ENCODE measurements at places on chromosomes 1 and 21. TPM values are rescaled to one million over a fixed set of nuclear protein-coding genes. Genes with fewer than 3 reads are reported as not detected.

The C4BPA gene
- total RNA-seq = not detected

The OR6K3 gene
- total RNA-seq = not detected

The MYOG gene
- not detected for total RNA-seq

The MYBPH gene
- total RNA-seq = not detected

The BACH1 gene
- 55.6 TPM for total RNA-seq

The VASH2 gene
- under 0.01 TPM for total RNA-seq

The S1PR1 gene
- total RNA-seq = 25.6 TPM

The AQP10 gene
- total RNA-seq = not detected

The SPATA17 gene
- not detected for total RNA-seq

The LCE6A gene
- not detected for total RNA-seq

The CELA2B gene
- total RNA-seq = not detected

DNA sequence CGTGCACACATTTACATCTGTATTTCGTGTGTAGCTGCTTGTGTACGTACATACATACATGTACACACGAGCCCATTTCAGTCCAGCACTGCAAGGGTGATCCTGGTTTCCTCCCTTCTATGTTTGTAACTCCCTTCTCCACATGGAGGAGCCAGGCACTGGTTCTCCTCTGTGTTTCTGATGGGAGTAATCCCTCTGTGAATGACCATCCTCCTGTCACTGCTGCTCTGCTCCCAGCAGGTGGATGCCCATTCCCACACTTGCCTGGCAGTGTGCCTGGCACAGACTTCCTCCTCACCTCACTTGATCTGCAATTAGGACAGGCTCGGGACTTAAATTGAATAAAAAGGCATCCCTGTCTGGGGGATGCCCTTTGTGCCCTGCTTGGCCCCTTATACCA is 37.1 kb downstream of the TRAPPC10 start:
- no peak for DNase-seq

- no peak for DNase-seq
Measured at GRCh38 chr1:10793129-10793651, 3.3 kb downstream of the CASZ1 start.

DNA sequence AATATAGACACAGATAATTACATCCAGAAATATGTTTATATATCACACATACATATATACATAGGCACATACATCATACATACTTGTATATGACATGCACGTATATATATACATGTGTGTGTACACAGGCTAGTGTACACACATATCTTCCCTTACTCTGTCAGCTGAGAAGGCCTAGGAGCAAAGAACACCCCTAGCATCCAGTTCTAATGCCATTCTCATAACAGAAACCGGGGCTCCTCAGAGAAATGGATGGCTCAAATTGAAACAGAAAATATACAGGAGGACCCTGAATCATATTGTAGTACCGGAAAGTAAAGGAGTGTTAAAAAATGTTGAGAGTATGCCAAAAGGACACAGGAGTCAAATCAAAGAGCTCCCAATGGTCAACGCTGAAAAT is 19.7 kb upstream of the HYI start:
- DNase-seq = no peak

- no peak for DNase-seq
Measured at GRCh38 chr1:172669011-172669410, 10.1 kb downstream of the FASLG start.

GRCh38 chr1:224733027-224733911 is 117.2 kb downstream of the CNIH3 start:
- no peak for DNase-seq

- peak; percentile 69 for DNase-seq
Measured at GRCh38 chr21:44966135-44967081, 26.6 kb downstream of the SLX9 start.

DNA sequence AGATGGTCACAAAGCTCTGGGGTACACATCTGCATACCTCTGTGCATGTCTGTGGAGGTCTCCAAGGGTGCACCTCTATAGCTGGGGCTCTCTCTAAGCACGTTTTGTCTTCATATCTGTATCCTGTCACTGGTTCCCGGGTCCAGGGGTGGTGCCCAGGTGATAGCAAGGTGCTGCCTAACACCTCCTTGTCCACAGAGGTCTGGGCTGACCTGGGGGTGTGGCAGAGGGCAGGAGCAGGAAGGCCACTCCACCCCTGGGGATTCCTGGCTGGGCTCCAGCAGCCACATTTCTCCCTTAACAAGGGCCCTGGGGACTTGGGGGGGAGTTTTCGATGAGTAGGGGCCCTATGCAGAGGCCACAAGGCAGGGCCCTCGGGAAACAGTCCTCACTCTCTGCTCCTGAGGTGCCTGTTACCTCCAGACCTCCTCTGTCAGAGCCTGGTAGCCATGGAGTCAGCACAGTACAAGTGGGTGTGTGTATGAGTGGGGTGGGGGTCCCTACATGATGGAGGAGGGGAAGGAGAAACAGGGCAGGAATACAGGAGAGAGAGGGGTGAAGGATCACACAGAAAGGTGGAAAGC is 7.0 kb upstream of the CDCP2 start:
- no peak for DNase-seq

DNA sequence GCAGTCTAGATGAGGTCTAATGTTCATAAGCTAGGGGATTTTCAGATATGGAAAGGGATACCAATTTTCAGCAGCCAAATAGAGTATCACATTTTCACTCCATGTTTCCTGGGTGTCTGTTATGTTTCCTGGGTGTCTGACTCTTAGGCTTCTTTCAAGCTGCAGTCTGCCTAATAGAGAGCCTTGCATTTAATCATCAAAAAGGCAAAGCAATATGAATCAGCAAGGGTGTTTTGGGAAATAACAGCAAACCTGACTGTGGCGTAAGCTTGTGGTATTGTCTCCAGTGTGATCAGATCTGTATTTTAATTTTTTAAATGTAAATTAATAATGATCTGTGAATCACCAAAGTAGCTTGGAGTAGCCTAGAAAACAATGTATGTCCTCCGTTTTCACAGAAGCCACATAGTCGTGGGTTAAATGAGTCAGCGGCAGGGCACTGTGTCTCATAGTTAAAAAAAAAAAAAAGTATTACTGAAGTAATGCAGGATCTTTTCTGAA is 10.4 kb downstream of the LGALS8 start:
- DNase-seq = no peak

DNA sequence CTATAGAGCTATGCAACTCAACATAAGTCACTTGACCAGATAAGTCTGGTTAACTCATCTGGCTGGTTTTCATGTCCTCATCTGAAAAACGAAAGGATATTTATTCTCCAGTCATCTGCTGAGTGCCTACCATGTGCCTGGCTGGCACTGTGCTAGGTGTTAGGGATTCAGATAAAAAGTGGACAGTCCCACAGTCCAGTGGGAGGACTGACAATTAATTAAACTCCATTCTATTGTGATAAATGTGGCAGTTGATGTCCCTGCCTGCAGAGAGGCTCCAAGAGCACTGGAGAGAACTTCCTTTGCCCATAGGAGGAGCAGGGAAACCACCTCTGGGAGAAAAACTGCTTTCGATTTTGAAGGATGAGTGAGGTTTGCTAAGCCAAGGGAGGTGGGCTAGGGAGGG is 5.4 kb downstream of the NUAK2 start:
- no peak for DNase-seq

DNA sequence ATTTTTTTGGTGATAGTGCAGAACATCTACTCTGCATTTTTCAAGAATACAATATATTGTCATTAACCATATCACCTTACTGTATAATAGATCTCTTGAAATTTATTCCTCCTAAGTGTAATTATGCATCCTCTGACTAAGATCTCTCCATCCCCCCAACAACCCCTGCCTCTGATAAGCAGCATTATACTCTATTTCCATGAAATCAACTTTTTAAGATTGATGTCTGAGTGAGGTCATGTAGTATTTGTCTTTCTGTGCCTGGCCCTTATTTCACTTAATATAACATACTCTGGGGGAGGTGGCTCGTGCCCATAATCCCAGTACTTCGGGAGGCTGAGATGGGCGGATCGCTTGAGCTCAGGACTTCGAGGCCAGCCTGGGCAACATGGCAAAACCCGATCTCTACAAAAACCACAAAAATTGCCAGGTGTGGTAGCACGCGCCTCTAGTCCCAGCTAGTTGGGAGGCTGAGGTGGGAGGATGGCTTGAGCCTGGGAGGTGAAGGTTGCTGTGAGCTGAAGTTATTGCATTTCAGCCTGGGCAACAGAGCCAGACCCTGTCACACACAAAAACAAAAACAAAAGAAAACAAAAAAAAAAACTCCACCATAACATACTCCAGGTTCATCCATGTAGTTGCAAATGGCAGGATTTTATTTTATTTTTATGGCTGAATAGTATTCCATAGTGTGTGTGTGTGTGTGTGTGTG is 5.7 kb downstream of the ACOT11 start:
- DNase-seq = peak; percentile 1

DNA sequence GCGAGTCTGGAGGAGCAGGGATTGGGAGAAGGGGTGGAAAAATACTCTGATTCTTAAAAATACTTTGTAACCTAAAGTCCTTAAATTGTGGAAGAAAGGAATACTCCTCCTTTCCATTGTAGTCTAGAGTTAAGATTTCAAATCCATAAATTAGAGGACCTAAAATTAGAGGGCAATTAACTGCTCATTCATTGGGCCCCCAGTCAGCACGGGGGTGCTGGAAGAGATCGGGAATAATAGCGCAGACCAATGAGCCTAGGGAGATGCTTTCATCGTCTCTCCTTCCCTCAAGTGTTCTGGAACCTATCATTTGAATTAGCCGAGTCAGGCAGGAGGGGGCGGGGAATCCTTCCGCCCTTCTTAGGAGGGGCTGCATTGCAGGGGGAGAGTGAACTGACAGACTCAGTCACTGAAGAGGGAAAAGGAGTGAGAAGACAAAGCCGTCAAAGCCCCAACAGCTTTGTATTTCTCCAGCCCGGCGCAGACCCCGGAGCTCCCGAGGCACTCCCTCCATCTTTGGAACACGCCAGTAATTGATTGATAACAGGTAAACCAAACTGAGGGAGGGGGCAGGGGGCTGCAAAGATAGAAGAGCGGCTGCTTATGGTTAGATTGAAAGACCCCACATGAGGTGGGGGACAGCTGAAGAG is at the start of gene MLLT11:
TSS of gene MLLT11 (plus strand) at position 391 of the 650 bp plus-strand sequence. CDS start 6,828 bp downstream, outside the sequence.
- DNase-seq = peak; percentile 68

GRCh38 chr21:42533963-42534355 is 20.3 kb downstream of the SLC37A1 start:
- DNase-seq = no peak

DNA sequence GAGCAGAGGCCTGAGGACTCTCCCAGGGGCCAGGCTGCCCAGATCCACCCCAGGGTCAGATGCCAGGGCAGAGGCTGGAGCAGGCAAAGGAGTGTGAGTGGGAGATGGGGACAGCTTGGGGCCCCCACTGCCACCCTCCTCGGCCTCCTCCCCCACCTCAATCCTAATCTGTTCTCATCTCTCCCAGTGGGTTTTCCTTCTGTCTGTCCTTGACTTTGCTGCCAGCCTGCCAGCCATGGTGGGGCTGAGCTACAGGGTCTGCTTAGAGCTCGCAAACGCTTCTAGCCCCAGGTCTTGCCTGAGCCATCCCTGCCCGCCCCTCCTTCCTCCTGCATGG is 65.3 kb downstream of the MEGF6 start:
- DNase-seq = no peak

GRCh38 chr1:193185211-193185610 is 1.2 kb downstream of the B3GALT2 start:
- DNase-seq = no peak

- no peak for DNase-seq
Measured at GRCh38 chr1:205287076-205287475, 34.5 kb downstream of the NUAK2 start.

DNA sequence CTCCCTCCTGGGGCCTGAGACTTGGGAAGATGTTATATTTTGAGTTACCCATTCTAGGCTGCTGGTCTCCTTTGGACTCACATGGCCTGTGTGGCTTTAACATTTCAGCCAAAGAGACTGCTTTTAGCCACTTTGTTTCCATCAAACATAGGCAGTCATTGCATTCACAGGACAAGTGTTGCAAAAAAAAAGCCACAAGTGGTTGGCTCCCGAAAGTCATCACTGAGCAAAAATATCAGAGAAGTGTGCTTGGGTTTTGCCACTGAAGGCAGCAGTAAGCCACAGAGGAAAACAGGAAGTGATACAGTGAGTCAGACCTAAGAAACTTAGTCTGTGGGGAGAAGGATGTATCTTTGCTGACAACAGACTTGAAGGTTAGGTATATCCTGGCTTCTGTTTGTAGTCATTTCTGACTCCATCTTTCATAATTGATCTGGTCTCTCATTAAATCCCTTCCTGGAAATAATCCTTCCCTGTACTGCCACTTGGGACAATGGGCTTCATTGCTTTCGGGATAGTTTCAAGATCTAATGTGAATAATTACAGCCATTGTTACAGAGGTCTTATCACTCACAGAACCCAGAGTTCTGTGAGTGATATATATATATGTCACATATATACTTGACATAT is 80.9 kb downstream of the COLGALT2 start:
- DNase-seq = no peak

DNA sequence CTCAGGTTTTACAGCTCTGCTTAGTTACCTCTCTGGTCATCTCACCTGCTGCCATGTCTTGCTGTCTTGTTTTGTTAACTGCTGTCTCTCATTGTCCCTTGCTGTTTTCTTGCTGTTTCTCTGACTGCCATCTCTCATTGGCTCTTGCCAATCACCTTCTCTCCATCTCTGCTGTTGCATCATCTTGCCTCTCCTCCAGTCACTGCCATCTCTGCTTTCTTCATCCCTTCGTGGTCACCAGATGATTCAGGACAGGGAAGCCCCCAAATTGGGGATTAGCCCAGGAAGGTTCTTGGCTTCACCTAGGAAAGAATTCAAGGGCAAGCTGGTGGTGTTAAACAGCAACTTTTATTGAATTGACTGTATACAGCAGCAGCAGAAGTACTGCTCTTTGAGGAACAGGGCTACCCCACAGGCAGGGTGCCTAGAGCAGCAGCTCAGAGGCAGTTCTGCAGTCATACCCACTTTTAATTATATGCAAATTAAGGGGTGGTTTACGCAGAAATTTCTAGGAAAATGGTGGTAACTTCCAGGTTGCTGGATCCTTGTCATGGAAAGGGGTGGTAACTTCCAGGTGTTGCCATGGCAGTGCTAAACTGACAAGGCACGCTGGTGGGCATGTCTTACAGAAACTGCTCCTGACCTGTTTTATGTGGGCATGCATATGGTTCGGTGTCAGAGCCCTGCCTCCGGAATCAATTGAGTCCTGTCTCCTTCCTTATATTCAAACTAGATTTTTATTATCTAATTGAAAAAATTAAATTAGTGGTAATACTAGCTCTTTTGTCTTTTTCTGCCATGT is 33.4 kb downstream of the SUCO start:
- DNase-seq = no peak

GRCh38 chr1:228219962-228220780 is 12.3 kb downstream of the OBSCN start:
- no peak for DNase-seq

DNA sequence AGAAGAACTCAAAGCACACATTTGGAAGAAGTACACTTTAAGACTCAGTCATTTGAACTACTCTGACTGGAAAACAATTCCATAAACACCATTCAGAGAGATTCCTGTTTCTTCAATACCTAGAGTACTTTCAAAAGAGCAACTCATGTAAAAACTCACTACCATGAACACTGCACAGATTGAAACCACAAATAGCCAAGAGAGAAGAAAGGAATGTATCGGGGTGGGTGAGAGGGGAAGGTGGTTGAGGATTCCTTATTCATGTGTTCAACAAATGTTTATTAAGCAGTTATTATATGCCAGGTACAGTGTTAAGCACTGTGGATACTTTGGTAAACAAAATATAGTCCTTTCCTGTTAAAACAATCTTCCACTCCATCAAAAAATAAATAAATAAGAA is 64.7 kb downstream of the NRIP1 start:
- no peak for DNase-seq

- DNase-seq = no peak
Measured at GRCh38 chr1:240111558-240111957, 19.9 kb downstream of the FMN2 start.

- peak; percentile 69 for DNase-seq
Measured at GRCh38 chr1:38727684-38728584, 131.6 kb downstream of the RRAGC start.

GRCh38 chr1:58430421-58431275 is 115.9 kb downstream of the OMA1 start:
- DNase-seq = no peak

Data from uterus (tissue), 4 donors.